NCI-H2029 (cell line): ENCODE measurements at places on chromosomes 7 and 10.

DNA sequence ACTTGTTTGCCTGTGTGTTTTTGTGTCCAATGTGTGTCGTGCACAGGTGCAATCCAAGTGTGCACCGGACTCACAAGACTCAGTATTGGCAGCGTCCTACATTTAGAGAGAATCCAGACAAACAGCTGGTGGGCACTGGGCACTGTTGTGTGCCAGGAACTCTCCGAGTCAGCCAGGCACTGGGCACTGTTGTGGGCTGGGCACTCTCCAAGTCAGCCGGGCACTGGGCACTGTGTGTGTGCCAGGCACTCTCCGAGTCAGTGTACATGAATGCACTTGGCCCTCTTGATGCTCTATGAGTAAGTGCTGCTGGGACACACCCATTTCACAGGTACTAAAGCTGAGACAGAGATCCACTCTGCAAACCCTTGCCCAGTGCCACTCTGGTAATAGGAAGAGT, 303.5 kb downstream of the PTPRN2 start:
- DNase-seq, result no peak

- DNase-seq, result no peak
Observed at GRCh38 chr10:43749940-43750552, 101.4 kb upstream of the ZNF32 start.

DNA sequence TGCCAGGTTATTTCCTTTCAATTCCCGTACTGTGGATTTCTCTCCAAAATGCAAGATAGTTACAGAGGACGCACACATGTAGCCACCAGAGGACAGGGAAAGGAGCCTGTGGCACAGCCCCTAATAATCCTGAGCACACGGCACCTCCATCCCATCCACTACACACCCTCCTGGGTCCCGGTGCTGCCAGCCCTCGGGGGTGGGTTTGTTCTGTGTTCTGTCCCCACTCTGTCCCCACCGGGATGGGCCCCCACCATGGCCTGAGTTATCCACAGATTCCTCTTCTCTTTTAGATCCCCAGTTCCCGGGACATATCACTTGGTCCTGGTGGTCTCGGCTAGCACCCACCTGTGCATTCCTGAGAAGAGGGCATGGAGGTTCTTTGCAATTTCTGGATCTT, 196.9 kb upstream of the PPP2R2D start:
- no peak for DNase-seq

DNA sequence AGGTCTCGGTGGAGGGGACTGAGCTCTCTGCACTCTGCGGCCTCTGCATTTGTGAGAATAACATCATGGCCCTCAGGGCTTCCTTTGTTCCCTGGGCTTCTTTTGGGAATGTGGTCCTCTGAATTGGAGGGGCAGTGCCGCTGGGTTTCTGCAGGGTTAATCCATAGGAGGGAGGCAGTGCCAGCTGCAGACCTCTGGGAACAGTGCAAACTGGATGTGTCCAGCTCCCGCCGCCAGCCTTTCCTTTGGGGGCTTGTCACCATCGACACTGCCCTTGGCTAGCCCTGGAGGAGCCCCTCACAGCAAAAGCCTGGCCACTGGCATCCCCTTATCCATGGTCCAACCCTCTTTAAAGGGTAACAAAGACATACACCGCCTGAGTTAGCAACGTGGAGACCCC, 174.0 kb downstream of the WDR37 start:
- DNase-seq, result no peak

DNA sequence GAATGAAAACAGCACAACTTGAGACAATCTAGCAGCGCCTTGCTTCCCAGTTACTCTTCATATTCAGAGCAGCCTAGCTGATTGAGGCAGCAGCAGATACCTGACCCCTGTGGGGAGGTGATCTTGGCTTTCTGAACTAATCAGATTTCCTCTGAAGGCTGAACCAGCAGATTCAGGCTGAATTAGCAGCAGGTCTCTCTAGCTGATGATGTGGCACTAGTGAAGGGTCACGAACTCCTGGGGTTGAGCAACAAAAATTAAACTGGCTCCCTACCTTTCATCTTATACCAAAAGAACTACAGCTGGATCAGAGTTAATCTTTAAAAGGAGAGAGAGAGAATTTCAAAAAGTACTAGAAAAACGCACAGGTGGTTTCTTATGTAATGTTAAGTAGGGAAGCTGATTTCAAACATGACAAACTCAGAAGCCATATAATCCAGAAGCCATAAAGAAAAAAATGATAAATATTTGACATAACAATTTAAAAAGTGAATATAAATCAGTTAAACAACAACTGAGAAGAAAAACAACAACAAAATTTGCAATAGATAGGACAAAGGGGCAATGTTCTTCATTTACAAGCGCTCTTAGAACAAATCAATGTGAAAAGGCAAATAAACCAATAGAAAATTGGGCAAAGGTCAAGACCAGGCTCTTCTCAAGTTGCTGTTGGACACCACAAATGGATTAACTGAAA, 13.5 kb downstream of the SLC25A13 start:
- DNase-seq, result no peak

GRCh38 chr7:5421714-5422395, 1.8 kb downstream of the TNRC18 start:
- peak; percentile 28 for DNase-seq

- no peak for DNase-seq
Observed at GRCh38 chr10:94131885-94132284, 138.2 kb downstream of the PLCE1 start.

DNA sequence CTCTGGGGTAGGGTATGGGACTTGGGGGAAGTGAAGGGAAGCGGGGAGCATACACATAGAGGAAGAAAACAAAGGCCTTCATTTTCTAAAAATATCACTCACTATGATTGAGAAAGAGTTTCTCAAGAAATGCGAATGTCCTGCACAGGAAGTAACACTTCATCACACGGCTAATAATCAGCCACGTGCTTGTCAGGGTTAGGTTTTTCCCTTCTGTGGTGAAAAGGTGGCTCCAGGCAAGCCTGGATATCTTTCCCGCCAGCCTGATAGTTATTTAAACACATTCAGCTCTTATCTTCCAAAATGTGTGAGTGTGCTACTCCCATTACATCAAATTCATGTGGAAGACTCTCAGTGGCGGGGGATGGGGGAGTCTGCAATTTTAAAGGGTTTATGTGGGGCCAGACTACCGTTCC, 166.4 kb upstream of the ADO start:
- no peak for DNase-seq

DNA sequence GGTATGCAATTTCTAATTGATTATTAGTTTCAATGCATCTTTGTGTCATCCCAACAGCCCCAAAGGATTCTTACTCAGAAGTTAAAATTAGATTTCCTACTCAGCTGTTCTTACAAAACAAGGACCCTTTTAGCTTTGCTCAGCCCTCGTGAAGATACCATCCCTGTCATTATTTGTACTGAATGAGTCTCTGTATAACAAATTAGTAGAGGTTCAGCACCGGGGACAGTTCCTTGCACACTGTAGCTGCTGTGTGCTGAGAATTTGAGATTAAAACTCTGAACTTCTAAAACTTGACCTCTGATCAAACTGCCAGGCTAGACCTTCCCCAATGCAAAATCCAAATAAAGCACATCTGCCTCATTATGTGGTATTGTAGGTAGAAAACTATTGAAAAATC, 299.1 kb downstream of the LHFPL3 start:
- DNase-seq, result no peak

DNA sequence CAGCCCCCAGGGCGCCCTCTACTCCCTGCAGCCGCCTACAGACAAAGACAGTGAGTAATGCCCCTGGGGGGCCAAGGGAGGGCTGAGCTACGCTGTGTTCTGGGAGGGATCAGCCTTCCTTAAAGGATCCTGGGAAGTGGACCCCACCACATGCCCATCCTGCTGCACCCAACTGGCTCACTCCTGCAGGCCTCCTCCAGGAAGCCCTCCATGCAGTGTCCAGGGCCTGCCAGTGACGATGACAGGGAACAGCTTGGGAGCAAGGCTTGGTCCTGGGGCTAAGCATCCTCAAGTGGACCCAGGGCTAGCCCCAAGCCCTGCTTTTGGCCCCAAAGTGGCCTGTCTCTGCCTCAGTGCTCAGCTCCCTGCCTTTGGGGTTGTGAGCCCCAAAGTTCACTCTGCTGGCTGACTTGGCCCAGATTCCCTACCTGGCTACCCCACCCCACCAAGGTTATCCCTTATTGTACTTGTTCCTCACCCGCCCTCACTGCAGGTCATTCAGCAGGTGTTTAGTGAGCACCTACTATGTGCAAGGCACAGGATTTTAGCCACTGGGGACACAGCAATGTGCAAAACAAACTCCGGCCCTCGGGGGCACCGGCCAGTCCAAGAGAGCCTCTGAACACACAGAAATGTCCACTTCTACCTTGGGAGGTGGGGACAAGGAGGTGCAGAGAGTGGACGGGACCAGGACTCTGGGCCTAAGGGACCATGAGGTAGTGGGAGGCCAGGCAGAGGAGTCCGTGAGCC, 83.5 kb downstream of the MYL10 start:
- no peak for DNase-seq

DNA sequence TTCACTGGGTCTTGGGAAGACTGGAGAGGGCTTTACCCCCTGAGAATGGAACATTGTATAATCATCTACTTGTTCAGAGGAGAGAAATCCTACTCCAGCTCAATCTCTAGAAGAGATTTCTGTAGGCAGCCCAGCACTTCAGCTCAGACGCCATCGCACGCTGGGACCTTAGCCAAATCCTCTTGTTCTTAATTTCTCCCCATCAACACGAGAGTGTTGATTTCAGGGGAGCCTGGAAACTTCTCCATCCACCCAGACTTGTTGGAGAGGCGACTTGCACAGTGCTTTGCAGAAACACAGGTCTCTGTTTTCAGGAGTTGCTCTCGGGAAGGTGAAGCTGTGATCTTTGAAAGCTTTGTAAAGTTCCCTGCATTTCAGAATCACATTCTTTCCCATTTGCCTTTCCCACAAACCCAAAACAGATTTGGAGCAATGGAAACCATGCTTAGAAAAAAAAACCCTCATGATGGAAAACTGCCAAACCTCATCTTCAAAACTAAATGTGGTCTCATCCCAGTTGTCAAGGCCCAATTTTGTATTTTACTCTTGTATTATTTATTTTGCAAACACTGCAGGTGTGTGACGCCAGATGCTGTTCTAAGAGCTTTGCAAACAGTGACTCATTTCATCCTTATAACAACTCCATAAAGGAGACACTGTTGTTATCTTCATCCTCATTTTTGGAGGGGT, 60.9 kb downstream of the CALML3 start:
- DNase-seq, result peak; percentile 72

DNA sequence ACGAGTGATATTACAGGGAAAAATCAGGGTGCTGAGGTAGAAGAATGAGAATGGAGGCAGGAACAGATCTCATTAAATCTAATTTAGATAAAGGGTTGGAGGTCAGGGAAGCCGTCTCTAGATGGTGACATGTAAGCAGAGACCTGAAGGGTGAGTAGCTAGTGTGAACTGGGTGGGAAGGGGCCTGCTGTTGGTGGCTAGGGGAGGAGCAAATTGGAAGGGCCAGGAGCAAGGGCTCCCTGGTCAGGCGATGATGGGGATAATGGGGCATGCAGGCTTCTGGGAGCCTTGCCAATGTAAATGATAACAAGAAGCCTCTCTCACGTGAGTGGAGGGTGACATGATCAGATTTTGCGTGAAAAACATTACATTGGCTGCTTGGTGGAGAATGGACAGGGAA, 76.3 kb downstream of the WDFY4 start:
- DNase-seq, result no peak

DNA sequence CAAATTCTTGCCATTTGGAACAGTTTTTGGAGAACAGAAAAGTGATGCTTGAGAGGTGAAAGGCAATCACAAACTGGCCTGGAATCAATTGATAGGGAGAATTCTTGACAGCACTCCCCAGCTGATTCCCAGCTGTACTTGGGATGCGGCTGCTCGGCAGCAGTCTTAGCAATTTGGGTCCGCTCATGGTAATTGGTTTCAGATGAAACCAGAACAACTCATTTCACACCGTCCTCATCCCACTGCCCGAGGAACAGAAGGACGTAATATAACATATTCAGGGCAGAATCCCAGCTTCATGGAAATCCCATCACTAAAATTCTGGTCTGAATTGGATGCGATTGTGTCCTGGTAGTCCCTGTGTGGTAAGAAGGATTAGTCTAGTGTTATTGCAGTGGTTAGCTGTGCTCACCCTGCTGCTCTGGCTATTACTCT, 223.3 kb upstream of the FERD3L start:
- no peak for DNase-seq

- DNase-seq, result peak; percentile 45
Observed at GRCh38 chr7:146115851-146116520, 615 bp upstream of the CNTNAP2 start.

GRCh38 chr10:68032113-68032512, 43.0 kb downstream of the HERC4 start:
- no peak for DNase-seq

DNA sequence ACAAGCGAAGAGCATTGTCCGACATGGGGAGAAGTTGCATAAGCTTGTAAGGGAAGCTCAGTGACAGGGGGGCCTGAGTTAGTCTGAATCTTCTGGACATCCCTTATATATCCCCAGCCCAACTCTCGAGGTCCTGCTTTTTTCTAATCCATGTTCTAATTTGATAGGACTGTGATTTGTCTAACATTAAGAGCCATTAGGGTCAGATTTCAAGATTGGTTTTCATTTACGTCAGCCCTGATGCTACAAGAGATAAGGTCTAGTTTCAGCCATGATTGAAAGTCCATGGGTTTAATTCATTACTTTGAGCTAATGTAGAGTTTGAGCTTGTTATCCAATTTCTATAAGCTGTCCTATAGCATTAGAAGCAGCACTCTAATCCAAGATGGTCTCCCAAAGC, 20.3 kb downstream of the TLX1 start:
- no peak for DNase-seq

- DNase-seq, result no peak
Observed at GRCh38 chr7:69419934-69420333, 178.3 kb upstream of the AUTS2 start.

GRCh38 chr7:111783854-111784253, 221.6 kb upstream of the IMMP2L start:
- no peak for DNase-seq

DNA sequence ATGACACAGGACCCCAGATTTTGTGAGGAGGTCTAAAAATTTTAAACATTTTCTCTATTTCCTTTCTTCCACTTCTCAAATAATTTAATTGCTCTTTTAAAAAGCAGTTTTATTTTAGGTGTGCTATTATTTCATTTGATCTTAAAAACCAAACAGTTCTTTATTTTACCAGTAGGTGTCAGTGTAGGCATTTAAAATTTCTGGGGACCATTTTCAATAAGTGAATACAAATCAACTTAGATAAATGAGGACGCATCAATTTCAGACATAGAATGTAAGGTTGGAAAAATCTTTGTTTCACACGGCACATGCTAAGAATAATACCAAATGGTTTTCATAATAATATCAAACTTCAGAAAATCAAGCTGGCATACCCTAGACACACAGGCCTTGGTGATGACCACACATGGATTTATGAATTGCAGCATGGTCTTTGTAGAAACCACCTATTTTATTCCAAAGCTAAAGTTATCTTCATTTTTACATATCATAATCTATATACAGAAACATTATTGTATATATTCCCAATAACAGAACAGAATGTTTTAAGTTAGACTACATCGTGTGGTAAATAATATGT, 127.6 kb upstream of the SLC26A5 start:
- DNase-seq, result no peak
